ENCODE measurements at places on chromosomes 2 and 18. TPM values are rescaled to one million over a fixed set of nuclear protein-coding genes. Genes with fewer than 3 reads are reported as not detected.

DNA sequence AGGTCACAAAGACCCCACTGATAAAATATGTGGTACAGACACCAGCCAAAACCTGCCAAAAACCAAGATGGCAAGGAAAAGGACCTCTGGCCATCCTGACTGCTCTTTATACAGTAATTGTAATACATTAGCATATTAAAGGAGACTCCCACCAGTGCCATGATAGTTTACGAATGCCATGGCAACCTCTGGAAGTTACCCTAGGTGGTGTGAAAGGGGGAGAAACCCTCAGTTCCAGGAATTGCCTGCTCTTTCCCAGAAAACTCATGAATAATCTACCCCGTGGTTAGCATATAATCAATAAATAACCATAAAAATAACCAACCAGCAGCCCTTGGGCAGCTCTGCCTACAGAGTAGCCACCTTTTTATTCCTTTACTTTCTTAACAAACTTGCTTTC, 129.8 kb upstream of the EPB41L3 start:
- DNase-seq = no peak

GRCh38 chr2:18623782-18624181, 34.4 kb upstream of the NT5C1B start:
- DNase-seq = peak; percentile 65

- no peak for DNase-seq
These were observed 167.9 kb downstream of the CCDC102B start for GRCh38 chr18:68965817-68966216.

GRCh38 chr2:101782427-101782792, 84.9 kb downstream of the MAP4K4 start:
- DNase-seq = no peak

- DNase-seq = peak; percentile 84
These were observed 18.7 kb downstream of the ORC2 start for GRCh38 chr2:200944467-200945394.

DNA sequence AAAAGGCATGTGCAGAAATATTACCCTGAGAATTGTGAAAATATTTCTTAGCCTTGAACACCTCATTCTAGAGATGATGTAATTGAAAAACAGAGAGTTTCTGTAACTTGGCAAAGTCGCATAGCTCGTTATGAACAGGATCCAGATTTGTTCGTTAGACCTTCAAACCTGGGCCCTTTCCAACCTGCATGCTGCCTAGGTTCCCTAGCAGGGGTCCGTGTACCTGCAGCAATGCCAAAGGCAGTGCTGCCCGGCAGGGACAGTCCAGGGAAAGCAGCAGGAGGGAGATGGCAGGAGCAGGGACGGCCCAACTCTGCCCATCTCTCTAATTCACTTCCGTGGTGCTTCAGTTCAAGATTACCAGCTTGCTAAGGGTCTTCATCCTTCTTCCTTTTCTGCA, 12.0 kb downstream of the PIEZO2 start:
- DNase-seq = no peak

DNA sequence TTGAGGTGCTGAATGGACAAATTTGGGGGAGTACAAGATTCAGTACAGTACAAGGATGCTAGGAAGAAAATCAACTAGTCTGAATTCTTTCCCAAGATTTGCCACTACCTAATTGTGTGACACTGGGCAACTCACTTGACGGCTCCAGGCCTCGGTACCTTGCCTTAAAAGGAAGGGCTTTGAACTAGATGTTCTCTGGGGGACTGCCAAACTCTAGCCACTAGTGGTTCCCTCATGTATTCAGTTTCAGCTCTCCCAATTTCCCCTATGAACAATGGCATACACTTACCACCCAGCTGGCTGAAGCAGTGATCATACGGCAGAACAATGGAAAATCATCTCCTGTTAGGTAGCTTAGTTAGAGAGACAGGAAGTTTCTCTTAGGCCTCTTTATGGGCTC, 73.4 kb downstream of the VWC2L start:
- DNase-seq = no peak

- peak; percentile 98 for DNase-seq
These were observed 123.3 kb downstream of the LTBP1 start for GRCh38 chr2:33069894-33070651.

DNA sequence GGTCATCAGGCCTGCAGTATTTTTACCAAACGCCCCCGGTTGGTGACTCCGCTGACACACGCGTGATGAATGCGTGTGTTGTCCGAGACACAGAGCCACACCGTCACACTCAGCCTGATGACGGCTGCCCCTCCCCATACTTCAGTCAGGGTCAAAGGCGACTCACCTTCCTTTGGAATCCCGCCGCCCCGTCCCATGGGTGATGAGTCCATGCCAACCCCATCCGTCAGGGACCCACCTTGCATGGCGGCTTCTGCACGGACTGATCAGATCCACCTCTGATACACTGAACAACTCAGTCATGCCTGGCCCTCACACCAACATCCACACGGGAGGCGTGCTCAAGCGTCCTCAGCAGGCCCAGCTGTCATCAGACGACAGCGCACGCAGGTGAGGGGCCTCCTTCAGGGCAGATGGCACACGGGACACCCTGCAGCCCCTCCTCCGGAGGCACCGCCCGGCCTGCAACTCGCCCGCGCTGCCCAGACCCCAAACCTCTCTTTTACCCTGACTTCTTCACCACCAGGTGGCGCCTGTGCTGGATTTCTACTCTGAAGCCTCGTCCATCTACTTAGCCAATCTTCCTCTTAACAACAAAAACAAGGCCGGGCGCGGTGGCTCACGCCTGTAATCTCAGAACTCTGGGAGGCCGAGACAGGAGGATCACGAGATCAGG, 89.2 kb downstream of the ZNF516 start:
- DNase-seq = no peak

DNA sequence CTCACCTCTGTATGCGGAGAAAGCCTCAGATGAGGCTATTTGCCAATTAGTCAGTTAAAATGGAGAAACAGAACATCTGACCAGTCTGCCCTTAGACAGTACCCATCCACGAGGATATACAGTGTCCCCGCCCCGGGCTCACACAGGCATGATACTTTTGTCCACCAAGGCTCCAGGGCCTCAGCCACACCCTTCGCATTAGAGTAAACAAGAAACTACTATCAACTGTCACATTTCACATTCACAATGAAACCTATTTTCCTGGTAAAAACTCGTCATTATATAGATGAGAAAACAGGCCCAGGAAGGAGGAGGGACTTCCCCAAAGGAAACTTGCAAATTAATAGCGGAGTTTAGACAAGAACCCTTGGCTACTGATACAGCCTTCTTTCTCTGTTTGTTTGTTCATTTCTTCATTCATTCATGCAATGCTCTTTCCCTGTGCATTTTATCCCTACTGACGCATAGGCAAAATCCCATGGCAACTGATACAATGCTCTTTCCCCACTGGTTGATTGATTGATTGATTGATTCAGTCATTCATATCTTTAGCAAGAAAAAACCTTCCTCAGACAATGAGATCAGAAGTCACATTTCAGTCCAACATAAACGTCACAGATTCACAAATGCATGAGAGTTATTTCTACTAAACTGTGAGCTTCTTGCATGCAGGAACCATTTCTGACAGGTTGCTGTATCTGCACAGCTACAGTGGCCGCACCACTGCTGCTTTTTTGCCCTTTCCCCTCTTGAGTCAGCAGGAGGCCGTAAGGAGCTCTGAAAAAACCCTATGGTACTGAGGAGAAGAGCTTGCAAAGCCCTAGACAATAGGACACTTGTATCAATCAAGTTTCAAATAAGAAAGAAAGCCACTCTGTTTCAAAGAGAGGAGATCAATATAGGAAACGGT, 777.1 kb downstream of the RNF144A start:
- no peak for DNase-seq

DNA sequence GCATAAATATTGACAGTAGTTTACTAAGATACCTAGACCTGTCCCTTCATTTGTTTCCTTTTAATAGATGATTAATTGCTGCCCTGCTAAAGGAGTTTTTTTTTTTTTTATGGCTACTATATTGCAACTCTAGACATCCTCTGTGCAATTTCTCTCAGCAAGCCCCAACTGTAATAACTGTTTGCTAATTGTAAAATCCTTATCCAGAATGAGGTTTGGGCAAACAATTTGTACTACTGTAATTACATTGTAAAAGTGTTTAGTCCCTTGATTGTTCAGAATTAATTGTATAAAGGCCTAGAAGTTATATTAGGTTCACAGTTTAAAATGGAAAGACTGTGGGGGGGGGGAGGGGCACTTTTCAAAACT, 3.7 kb upstream of the MEIS1 start:
- no peak for DNase-seq

DNA sequence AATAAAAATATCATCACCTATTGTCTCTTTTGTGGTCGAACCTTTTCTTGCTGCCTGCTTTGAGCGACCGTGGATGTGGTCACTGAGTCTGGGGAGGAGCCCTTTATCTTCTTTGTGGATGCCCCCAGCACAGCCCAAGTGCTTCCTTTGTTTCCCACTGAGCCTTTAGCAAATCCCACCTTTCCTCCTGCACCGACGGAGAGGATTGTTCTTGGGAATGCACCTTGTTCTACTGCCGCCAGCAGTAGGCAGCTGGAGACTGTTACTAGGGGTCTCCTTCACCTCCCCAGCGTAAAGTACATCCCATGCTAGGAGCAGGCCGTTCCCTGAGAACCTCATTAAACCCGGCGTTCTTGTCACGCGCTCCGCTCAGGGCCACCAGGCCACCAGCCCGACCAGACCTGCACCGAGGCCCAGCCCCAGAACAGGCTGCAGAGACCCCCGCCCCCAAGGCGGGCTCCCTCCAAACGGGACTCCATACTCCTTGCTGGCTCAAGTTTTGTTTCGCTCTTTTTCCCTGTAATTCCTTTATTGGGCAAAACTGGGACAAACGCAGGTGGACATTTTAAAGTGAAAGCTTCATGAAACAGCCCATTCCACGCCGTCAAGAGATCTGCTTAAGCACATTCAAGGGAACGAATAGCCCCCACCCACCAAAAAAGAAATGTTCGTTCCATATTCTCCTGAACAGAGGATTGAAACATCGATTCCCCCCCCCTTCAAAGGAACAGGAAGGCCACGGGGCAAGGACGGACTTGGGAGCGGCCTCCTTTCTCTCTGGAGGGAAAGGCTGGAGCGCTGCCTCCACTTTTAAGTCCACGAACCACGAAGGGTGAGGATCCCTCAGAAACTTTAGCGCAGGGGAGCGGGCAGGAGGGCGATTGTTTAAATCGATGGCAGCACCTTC, 1.1 kb upstream of the MAT2A start:
- no peak for DNase-seq

- DNase-seq = no peak
These were observed 548.8 kb upstream of the REG3G start for GRCh38 chr2:78476619-78477229.

- DNase-seq = no peak
These were observed 85.8 kb downstream of the PLCL1 start for GRCh38 chr2:197890168-197890567.

DNA sequence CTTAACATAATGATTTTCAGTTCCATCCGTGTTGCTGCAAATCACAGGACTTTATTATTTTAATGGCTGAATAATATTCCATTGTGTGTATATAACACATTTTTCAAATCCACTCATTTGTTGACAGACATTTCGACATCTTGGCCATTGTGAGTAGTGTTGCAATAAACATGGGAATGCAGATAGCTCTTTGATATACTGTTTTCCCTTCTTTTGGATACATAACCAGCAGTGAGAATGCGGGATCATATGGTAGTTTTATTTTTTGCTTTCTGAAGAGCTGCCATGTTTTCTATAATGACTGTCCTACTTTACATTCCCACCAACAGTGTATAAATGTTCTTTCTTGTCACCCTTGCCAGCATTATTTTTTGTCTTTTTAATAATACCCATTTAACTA, 420.3 kb upstream of the CHAC2 start:
- DNase-seq = no peak

- peak; percentile 21 for DNase-seq
These were observed 1.3 kb downstream of the SLC20A1 start for GRCh38 chr2:112646791-112647689.

DNA sequence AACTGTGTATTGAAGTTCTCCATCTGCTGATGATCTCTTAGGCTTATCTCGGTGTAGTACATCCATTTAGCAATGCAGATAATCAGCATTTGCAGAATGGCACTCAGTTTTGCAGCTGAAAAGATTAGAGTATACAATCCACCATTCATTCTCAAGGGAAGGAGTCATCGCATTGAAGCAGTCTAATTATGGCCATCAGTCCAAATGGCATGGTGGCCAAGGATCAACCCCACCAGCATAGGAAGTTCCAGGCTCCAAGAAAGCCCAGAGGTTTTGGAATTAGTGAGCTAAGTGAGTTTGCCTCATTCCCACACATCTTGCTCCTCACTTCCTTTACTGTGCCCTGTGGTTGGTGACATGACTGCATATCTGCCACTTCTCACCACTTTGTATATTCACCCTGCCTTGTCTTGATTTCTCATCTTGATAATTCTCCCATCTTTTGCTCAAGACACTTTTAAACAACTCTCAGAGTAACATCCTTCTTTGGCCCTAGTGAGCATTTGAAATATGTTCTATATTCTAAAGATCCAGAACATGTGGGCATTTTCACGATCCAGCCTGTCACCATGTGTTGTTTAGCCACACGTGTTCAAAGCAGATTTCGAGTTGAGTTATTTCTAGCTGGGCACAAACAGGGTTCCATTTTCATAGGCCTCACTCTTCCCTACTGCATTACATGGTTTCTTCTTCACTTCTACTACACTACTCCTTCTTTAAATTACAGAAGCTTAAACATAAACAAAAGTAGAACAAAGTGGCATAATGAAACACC, 1119.8 kb downstream of the TSN start:
- no peak for DNase-seq

GRCh38 chr2:181124497-181124896, 144.1 kb downstream of the UBE2E3 start:
- no peak for DNase-seq

DNA sequence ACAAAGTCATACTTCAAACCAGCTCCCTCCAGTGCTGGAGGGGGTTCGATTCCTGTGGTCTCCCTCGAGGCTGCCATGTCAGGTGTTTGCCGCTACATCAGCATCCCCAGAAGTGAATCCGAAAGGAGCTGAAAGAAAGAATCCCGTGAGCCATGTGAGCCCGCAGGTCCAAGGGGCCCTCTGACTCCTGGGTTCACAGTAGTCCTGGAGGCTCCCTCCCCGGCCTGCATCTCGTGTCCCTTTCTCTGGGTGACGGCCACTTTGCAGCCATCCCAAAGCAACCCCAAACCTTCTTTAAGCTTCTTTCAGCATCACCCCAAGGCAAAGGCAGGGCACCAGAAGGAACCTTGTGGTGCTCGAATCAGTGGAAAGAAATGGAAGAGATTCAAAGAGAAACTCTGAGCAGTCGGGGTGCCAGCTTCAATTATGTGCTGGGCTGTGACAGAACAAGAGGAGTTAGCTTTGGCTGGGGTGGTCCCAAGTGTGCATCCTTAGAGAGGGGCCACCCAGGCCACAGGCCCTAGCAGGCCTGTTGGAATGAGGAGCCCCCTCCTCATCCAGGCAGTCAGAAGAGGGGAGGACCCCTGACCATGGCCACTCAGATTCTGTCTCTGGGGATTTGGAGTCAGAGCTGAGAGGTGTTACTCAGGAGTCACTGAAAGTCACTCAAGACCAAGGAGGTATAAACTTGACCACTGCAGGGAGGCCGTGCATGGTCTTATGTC, 59.7 kb downstream of the CIB4 start:
- no peak for DNase-seq

- no peak for DNase-seq
These were observed 66.5 kb downstream of the TCF7L1 start for GRCh38 chr2:85199698-85200097.

The GAL3ST2 gene
- total RNA-seq = 0.23 TPM

The PROKR1 gene
- not detected for total RNA-seq

The TUBA3E gene
- not detected for total RNA-seq

The IL36G gene
- total RNA-seq = not detected

The MROH2A gene
- not detected for total RNA-seq

The PDCD1 gene
- total RNA-seq = not detected

The C2orf74 gene
- total RNA-seq = 15.9 TPM

Data from HFFc6 (cell line).